IPS DF 19.7 (cell line): ENCODE measurements at places on chromosomes 2 and 18.

- DNase-seq, result peak; percentile 9
These were observed 104.4 kb downstream of the AFF3 start for GRCh38 chr2:100038011-100038410.

- DNase-seq, result peak; percentile 42
These were observed 112.7 kb upstream of the TACR1 start for GRCh38 chr2:75311993-75312392.

- no peak for DNase-seq
These were observed 27.0 kb upstream of the NFATC1 start for GRCh38 chr18:79368681-79369080.

DNA sequence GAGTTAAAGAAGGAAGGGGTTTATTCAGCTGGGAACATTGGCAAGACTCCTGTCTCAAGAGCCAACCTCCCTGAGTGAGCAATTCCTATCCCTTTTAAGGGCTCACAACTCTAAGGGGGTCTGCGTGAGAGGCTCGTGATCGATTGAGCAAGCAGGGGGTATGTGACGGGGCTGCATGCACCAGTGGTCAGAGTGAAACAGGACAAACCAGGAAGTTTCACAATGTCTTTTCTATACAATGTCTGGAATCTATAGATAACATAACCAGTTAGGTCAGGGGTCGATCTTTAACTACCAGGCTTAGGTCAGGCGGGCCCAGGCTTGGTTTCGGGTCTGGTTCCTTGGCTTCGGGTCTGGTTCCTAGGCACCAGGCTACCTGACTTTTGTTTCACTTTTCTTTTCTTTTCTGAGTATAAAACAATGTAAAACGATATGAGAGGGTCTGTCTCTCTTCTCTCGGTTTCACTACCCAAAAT is 30.1 kb upstream of the LIPG start:
- DNase-seq, result no peak

DNA sequence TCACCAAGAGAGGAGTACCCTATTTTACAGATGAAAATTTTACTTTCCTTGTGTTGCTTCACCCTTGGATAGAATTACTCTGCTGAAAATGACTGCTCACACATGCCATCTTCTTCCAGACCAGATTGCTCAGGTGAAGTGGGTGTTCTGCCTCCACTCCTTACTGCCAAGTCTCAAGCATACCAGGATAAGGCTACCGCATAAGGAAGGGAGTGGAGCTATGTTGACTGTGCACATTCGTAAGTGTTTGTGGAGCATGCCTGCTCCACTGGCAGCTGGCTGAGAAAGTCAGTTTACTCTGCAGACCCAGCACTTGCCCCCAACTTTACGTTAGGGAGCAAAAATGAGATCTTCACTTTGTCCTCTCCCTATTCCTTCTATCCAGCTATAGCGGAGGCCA is 405.0 kb upstream of the DDX18 start:
- DNase-seq, result no peak

DNA sequence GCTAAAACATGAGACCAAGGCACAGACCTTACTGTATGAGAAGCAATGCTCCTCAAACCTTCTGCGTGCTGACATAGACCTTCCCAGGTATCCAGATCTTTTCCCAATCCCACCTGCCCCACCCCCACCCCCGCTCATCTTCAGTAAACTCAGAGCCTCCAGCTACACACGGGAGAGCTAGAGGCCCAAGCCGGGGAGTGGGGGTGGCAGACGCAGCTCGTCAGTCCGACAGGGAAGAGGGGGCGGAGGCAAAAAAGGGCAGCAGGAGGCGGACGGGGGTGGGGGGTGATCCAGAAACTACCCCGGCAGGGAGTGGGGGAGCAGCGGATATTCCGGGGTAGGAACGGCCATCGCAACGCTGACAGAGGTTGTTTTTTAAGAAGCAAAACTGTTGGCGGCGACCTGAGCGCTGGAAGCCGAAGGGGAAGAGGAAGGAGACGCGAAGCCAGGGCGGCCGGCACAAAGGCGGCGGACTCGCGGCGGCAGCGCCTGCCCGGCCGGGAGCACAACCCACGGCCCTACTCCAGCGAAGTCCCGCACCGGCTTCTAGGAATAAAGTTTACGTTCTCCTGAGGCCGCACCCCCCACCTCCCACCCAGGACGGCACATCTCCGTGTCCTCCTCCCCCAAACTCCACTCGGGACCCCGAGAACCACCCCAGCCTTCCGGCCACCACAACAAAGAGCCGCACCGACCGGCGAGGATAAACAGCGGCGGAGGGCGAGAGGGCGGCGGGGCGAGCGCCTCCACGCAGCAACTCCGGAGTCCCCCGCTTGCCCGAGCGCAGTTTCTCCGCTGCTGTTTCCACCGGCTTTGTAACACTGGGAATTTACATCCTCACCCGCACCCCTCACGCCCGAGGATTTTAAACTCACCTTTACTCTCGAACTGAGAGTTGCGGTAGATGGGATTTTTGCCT is 722 bp downstream of the BAZ2B start:
- DNase-seq, result peak; percentile 80

DNA sequence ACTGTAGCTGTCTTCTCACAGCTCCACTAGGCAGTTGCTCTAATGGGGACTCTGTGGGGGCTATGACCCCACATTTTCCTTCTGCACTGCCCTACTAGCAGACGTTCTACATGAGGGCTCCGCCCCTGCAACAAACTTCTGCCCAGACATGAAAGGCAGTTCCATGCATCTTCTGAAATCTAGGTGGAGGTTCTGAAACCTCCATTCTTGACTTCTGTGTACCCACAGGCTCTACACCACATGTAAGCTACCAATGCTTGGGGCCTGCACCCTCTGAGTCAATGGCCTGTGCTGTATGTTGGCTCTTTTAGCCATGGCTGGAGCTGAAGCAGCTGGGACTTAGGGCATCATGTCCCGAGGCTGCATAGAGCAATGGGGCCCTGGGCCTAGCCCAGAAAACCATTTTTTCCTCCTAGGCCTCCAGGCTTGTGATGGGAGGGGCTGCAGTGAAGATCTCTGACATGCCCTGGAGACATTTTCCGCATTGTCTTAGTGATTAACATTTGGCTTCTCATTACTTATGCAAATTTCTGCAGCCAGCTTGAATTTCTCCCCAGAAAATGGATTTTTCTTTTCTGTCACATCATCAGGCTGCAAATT is 123.0 kb downstream of the MYCN start:
- no peak for DNase-seq

DNA sequence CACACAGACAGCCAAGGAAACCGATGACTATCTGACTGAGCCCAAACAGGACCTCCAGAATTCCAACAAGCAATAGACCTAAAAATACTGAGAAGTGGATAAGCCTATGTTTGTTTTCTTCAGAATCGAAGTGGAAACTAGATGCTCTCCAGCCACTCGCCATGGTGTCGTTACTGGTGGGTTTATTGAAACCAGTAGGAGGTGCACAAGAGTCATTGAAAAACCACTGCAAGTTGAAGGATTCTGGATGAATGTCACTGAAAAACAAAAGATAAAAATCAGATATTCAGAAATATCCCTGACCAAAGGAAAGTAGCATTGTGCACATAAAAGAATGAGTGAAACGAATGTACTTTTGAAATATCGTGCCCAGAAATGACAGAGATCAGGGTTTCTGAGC is 15.3 kb downstream of the TM4SF20 start:
- no peak for DNase-seq

DNA sequence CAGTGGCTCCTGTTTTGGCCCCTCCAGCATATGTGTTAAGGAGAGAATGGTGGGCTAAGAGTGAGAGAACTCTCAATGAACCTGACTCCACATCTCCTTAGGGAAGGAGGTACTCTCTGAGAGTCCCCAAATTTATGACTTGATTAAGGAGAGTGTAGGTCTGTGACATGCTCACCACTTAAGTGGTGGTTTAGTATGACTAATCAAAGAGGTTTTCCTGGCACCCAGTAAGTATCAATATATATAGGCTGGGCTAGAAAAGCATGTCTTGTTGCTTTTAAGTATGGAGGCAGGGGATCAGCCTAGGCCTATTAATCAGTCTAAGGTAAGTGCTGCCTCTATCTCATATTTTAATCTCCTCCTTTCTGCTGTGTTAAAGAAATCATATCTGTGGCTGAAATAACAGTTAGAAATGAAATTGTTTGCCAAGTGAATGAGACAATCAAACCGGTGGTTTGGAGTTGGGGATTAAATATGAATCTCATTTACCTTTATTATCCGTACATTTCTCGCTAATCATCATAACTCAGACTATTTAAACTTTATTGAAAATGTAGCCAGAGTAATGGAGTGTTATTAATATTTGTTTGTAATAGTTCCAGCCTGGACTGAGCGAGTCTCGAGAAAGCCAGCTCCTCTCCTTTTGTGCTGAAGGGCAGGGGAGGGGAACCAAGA is 107.7 kb upstream of the MEIS1 start:
- DNase-seq, result no peak

DNA sequence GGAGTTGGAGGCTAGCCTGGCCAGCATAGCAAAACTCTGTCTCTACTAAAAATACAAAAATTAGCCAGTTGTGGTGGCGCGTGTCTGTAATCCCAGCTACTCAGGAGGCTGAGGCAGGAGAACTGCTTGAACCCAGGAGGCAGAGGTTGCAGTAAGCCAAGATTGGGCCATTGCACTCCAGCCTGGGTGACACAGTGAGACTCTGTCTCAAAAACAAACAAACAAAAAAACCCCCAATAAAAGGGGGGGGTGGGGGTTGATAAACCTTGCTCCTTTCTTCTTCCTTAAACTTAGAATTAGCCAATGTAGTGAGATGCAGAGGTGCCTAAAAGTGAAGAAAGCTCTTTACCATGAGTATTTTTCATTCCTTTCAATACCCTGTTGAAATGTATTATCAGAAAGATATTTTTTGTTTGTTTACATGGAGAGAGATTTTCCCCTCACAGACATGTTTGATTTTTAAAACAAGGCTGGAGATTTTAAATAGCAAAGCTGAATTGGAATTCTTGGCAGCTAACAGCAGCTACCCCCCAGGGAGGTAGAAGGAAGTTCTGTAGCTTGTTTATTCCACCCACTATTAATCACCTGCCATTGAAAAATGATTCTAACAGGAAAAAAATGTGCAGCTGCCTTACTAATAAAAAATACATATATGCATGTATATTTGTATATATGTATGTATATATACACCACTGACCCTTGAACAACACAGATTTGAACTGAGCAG is 48.6 kb downstream of the GYPC start:
- no peak for DNase-seq

DNA sequence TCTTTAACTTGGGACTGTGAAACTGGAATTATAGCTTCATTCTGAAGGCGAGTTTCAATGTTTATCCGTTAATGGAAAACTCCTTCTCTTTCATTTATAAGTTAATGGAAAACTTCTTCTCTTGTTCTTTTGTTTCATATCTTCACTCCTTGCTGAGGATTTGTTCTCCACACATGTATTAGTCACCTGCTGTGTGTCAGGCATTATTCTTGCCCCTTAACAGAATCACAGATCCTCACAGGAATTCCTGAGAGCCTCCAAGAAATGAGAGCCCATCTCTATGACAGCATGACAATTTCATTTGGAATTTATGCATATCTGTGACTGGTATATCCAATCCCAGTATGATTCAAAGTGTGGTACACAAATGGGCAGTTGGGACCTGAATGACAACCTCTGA is 545.8 kb downstream of the BCL11A start:
- DNase-seq, result no peak

- no peak for DNase-seq
These were observed 106.8 kb downstream of the NCKAP5 start for GRCh38 chr2:133461484-133461883.

- DNase-seq, result no peak
These were observed 215.5 kb upstream of the RAB6C start for GRCh38 chr2:129763966-129764365.

- no peak for DNase-seq
These were observed 41.9 kb downstream of the TMEM247 start for GRCh38 chr2:46521215-46521683.

DNA sequence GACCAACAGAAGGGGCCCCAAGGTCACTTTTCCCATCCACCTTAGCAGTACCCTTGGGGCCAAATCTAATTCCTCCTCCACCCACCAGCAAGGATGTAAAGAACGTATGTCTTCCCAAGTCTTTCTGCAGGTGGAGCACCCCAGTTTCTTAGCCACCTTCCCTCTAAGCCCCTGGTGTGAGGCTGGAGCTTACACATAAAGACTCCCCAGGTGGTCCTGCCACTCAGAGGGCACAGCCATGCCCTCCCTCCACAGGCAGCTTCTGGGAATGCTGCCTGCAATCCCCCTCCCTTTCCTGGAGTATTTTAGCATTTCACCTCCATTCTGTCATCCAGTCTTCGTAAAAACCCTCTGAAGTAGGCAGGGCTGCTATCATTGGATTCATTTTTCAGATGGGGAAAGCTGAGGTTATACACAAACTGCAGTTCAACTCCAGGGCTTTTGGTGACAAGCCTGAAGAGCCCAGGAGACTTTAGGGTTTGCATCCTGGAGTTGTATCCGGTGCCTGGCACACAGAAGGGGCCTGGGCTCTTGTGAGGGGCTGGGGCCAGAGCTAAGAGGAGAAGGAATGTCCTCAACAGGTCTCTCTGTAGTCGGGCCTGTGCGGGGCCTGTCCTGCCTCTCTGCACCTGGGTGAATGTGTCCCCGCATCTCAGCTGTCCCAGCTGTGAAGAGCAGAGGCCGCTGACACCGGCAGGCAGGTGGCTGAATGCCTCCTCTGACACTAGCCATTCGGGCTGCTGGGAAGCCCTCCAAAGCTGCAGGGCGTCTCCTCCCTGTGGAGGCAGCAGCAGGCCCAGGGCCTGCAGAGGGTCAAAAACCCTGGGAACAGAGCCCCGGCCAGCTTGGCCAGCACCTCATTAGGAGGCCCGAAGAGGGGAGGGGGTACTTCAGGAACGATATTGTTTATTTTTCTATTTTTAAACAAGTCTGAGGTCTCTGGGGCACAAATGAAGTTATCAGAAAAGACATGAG is 27.6 kb downstream of the CIB4 start:
- DNase-seq, result no peak

GRCh38 chr18:58061349-58061748 is 17.3 kb downstream of the NEDD4L start:
- DNase-seq, result no peak

GRCh38 chr2:78154586-78154985 is 632.4 kb upstream of the LRRTM4 start:
- DNase-seq, result no peak

DNA sequence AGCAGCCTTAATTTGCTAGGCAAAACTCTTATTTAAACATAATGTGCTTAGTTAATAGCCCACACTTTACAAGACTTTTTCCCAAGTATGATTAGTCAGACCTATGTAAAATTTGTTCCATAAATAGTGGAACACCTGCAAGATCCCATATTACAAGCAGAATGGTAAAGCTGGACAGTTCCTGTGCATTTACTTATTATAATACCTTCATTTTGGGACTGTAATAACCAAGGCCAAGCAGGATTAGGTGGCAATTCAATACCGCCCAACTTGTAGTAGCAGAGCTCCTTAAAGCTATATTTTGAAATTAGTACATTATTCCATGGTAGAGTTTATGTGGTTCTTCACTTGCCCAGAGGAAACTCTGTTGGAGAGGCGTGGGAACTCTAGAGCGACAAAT is 431.5 kb upstream of the MMADHC start:
- no peak for DNase-seq

- DNase-seq, result no peak
These were observed 36.1 kb downstream of the DHRS9 start for GRCh38 chr2:169105476-169105875.

- DNase-seq, result no peak
These were observed 193.2 kb upstream of the MEX3C start for GRCh38 chr18:51390702-51391101.

- DNase-seq, result no peak
These were observed 47.0 kb downstream of the KIF5C start for GRCh38 chr2:148922062-148922461.

GRCh38 chr2:237315170-237315828 is 98.7 kb downstream of the COL6A3 start:
- no peak for DNase-seq

GRCh38 chr2:201130524-201131186 is 14.7 kb downstream of the CFLAR start:
- no peak for DNase-seq

- no peak for DNase-seq
These were observed 1.5 kb upstream of the GMCL1 start for GRCh38 chr2:69827796-69828540.
